NB4 (cell line): ENCODE measurements at places on chromosomes 7 and 10.

DNA sequence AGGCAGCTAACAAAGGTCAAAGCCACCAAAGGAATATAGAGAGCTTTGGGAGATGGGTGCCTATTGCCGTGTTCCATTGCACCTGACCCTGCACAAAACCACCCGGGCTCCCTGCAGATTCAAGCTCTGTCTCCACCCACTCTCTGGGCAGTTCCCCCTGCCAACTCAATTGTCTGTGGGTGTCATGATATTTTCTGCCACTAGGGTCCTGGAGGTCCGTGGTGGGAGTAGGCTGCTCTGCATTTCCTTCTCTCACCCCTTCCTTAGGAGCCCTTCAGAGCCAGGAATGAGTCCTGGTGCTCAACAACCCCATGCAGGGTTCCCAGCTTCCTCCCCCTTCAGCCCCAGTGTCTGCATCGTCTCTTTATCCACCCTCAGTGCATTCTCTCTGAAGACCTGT lies 34.1 kb downstream of the PNLIPRP2 start:
- peak; percentile 7 for DNase-seq

GRCh38 chr10:61314273-61314672 lies 138.9 kb downstream of the TMEM26 start:
- no peak for DNase-seq

DNA sequence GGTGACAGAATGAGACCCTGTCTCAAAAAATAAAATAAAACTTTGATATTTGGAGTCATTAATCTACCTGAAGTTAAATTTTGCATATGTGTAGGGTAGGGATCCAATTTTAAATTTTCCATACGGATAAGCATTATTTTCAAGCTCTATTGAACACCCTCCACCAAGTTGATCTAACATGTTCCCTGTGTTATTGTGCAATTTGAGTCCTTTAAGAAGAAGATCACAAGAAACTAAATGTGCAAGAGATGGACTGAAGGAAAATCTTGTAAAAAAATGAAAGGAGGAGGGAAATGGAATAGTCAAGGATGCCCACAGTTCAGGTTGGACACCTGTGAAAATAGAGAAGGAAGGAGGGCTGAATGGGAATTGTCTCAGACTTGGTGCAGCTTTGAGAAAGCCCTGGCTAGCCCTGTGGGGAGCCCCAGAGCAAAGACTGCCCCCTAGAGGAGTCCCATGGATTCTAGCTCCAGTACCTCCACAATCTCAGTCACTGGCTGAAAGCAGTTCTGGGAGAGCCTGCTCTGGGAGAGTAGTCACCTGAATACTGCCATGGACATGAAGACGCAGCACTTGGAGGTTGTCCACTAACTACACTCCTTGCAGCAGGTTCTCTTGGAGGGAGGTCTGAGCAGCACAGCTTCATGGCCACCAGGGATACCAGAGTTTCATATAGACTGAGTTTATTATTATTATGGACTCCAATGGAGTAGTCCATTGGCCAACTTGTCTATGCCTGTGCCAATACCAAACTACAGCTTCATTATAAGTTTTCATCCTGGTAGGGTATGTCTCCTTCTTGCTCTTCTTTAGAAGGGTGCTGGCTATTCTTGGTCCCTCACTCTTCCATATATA lies 5.7 kb upstream of the TIAL1 start:
- DNase-seq: peak; percentile 64

DNA sequence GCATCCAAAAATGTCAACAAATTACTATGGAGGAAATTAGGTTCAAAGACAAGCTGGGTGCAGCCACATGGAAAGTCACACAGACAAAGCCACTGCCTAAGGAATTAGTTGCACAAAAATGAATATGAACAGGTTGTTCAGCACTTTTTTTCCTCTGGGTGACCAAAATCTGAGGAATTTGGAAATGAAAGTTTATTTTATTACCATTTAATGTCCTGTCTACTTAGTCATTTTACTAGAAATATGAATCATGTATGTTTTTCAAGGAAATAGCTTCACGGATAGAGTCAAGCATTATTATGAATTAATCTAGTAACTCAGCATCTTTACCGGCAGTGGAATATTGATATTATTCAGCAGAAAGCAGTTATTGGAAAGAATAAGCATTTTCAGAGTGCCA lies 106.3 kb downstream of the ANK3 start:
- DNase-seq: no peak

- no peak for DNase-seq
These were observed 58.3 kb downstream of the SLC39A12 start for GRCh38 chr10:18010050-18010449.
